ENCODE measurements at places on chromosomes 1 and 21.

- DNase-seq: no peak
These were observed 53.9 kb downstream of the TENT5C start for GRCh38 chr1:117659550-117660270.

DNA sequence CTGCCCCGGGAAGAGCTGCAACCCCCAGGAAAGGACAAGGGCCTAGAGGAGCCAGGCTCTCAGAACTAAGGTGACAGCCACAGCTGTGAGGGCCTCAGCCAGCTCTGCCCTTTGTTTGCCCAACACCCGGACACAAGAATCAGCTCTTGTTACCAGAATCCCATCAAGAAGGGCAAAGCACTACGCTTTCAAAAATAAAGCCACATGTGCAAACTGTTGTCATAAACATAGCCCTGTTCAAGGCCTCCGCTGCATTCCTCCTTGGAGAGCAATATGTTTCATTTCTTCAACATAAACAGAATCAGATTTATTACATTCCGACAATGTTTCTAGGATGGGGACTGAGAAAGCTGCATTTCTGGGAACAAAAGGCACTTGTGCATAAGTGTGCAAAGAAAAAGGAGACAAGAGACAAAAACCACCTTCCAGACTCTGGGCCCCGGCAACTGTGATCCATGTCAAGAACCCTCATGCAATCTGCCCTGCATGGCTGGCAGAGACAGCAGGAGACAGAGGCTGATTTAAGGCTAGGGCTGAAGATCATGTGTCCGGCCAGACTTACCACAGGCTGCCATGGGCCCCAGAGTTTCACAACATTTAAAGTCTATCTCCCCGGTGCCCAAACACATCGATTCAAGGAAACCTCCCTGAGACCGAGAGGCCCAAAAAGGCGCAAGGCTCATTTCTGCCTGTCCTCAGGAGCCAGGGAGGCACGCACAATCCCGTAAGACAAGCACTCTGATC, 71.0 kb downstream of the SSBP3 start:
- DNase-seq: no peak

- DNase-seq: no peak
These were observed 41.5 kb downstream of the SPATA46 start for GRCh38 chr1:162335126-162335525.

- no peak for DNase-seq
These were observed 21.3 kb downstream of the GPSM2 start for GRCh38 chr1:108897865-108898720.

- no peak for DNase-seq
These were observed 5.4 kb upstream of the TDRD5 start for GRCh38 chr1:179586107-179586823.

- DNase-seq: no peak
These were observed 10.3 kb downstream of the TMEM9 start for GRCh38 chr1:201143726-201144635.

- no peak for DNase-seq
These were observed 32.7 kb downstream of the TFAP2E start for GRCh38 chr1:35605867-35606182.

DNA sequence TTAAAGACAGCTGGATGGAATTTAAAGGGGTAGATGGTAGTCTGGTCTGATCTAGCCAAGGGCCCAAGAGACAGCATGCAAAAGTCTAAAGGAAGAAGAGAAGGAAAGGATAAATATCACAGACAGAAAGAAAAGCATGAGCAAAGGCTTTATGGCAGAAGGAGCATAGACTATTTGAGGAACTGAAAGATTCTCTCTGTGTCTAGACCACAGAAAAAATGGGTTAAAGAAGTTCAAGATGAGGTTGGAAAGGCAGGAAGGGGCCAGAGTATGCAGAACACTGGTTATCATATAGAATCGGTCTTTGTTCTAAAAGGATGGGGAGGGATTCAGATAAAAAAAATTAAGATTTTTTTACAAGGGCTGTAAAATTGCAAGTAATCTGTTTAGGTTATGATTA, 136.8 kb upstream of the SGIP1 start:
- no peak for DNase-seq

GRCh38 chr1:17777818-17778217, 22.7 kb downstream of the ACTL8 start:
- no peak for DNase-seq

DNA sequence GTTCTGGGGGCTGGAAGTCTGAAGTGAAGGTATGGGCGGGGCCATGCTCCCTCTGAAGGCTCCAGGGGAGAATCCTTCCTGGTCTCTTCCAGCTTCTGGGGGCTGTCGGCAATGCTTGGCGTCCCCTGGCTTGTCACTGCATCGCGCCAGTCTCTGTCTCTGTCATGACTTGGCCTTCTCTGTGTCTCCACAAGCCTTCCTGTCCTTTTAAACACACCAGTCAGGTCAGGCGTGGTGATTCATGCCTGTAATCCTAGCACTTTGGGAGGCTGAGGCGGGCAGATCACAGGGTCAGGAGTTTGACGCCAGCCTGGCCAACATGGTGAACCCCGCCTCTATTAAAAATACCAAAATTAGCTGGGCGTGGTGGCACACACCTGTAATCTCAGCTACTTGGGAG, 125.3 kb downstream of the ACTL8 start:
- DNase-seq: no peak

GRCh38 chr1:34899906-34900305, 29.5 kb downstream of the DLGAP3 start:
- no peak for DNase-seq

GRCh38 chr1:67588178-67588855, 96.7 kb upstream of the GADD45A start:
- no peak for DNase-seq

DNA sequence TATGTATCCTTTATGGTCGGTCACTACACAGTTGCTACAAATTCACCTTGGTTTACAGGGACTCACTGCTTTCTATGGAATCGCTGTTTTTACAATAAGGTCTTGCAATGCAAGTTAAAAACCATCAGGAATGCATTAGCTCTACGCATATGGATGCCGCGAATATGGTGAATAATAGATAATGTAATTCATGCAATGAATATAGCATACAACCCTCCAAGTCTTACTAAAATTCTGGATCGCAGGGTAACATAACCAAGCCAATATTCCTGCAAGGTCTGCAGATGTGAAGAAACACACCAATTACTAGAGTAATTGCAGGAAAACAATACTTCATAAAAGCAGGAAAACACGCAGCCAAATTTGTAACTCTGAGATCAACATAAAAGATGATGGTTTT, 75.6 kb upstream of the BACE2 start:
- DNase-seq: no peak

Data from cortex of kidney (tissue), 1 donor.